Thoracic aorta (tissue), 2 donors: ENCODE measurements at places on chromosomes 2 and 18.

DNA sequence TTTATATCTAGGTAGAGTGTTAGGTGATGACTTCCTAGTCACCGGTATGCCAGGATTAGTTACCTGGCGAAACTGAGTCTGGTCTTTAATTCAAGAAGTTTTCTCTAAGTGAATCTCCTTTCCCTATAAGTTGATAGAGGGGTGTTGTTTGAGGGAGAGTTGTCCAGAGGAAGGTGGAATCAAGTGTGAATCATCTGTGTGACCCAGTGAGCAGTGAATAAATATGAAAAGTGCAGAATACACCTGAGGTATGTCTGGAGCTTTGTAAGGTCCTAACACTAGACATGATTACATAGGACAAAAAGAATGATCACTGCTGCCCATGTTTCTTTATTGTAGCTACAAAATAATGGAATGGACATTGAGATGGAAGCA is 11.2 kb downstream of the POU3F3 start:
- DNase-seq: no peak
- H3K4me1 ChIP-seq: peaks cover 6% of the 10 kb centered on the region
- no peak overlapping the region for H3K4me3 ChIP-seq
- H3K36me3 ChIP-seq: no peaks in the 10 kb centered on the region
- H3K27ac ChIP-seq: no peak overlapping the region

GRCh38 chr2:238573916-238574315 is 147.2 kb downstream of the ASB1 start:
- H3K4me1 ChIP-seq: no peaks in the 10 kb centered on the region
- H3K4me3 ChIP-seq: no peak overlapping the region
- no peak overlapping the region for H3K27ac ChIP-seq
- H3K27me3 ChIP-seq: no peaks in the 10 kb centered on the region

DNA sequence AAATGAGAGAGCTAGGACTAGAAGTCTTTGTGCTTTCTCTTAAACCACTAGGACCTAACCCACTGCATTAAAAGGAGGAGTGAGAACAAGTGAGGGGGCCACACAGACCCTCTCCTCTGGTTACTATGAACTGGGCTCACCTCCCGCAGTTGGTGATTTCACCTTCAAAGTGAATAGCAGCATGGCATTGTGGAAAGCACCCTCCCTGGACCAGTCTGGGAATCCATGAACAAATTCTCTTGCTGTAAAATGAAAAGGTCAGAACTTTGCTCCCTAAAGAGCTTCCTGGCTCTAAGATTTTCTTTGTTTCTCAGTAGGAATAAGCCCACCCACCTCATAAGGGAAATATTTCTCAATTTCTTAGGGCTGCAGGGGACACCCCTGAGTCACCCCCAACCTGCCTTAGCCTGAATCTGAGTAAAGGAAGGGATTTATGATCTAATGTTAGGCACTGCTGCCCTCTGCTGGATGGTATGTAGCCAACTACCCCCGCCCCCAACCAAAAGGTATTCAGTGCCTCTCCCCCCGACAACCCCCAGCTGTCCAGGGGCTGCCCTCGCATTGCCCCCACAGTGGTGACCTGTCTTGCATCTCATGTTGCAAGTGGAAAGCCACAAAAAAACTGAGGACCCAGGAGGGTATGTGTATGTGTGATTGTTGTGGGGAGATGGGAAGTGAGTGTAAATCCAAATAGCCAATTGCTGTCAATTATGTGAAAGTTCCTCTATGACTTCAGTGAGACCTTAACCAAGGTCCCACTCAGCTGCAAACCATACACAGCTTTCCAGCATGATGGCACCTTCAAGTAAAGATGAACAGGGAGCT is 230.9 kb upstream of the SLC14A2 start:
- no peak overlapping the region for H3K27ac ChIP-seq
- no peaks in the 10 kb centered on the region for H3K4me1 ChIP-seq
- no peak overlapping the region for H3K4me3 ChIP-seq
- no peak for DNase-seq

DNA sequence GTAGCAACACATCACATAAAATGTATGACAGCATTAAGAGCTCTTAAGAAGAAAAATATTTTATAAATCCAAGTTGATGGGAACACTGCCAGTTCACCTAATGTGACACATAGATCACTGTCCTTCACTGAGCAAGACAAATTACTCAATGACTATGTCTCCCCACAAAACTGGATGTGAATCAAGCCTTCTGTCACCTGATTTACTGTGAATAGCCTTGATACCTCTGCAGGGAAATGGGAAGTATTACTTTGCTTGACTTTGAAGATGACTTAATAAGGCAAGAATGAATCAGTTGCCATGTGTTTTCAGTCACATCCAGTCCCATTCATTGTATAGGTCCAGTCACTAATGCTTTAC is 94.6 kb downstream of the NYAP2 start:
- H3K4me3 ChIP-seq: no peak overlapping the region
- H3K36me3 ChIP-seq: no peaks in the 10 kb centered on the region
- no peak overlapping the region for H3K27ac ChIP-seq
- no peaks in the 10 kb centered on the region for H3K4me1 ChIP-seq
- DNase-seq: no peak
